ENCODE measurements at places on chromosomes 1 and 21.

DNA sequence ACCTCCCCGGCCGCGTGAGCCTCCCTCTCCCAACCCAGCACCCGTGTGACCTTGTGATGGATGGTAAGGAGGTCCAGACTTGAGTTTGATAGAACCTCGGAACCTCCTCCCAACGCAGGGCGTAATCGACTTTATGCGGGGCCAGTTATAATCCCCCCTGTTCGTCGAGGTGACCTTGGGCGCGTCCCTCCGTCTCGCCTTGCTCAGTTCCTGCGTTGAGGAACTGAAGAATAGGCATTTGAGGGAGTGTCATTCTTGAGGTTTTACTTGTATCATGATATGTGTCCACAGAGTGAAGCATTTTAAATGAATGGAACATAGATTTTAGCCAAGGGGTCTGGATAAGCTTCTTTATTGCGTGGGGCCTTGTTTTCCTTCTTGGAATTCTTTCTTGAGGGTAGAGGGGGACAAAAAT lies 433 bp downstream of the TIMM17A start:
- DNase-seq = no peak

- no peak for DNase-seq
These were observed 34.8 kb upstream of the TTC22 start for GRCh38 chr1:54835970-54836369.

DNA sequence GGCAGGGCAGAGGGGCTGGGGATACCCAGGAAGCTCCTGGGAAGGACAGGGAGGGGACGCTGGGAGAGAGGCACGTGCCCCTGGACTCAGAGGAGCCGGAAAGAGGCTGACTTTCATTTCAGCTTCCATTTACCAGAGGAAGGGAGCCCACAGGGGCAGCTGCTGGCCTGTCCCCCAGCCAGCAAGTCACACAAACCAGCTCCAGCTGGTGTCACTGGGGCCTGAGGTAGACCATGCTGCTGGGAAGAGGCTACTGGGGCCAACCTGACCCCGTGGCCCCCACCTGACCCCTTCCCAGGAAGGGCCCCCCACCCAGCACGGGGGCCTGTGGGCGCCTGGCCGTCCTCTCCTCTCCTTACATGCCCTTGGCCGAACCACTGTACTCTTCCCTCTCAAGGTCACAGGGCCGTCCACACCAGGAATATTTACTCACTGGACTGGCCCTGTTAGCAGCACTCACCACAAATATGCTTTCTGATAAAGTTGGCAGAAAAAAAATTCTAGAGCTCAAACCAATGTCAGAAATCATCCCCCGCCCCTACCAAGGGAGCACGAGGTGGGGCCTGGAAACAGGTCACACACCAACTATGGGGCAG lies 110.5 kb downstream of the CASZ1 start:
- no peak for DNase-seq

- DNase-seq = no peak
These were observed 23.7 kb downstream of the RNU5D-1 start for GRCh38 chr1:44707112-44707881.

DNA sequence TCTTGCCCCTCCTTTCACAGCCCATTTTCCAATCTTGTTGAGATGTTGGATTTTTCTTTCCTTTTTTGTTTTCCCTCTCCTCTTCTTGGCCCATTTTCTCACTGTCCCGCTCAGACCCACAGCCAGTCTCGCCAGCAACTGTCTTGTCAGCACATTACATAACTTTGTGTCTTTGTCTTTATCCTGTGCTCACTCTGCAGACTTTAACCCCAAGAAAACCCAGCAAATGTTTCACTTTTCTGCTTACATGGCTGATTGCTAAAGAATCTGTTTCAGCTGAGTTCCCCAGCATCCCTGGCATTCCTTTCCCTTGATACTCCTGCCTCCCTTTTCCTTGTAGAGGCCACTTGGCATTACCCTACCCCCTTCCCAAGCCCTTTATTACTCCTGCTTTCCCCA lies 74.6 kb downstream of the ZNF648 start:
- no peak for DNase-seq

GRCh38 chr1:107875689-107876088 lies 89.3 kb downstream of the VAV3 start:
- no peak for DNase-seq

- DNase-seq = no peak
These were observed 65.3 kb upstream of the MAN1A2 start for GRCh38 chr1:117301901-117302300.

DNA sequence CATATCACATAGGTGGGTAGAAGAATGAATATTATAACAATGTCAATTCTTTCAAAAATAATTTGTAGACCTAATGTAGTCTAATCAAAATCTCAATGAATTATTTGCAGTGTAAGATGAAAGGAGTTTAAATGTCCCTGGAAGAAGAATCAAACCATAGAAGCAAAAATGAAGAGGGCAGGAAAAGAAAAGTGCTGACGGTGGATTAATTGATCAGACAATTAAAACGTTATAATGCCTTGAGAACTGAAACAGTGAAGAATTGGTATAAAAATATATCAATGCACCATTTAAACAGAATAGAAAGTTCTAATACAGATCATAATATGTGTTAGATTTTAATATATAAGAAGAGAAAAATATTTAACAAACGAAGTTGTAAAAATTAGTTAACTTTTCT lies 109.8 kb downstream of the TYW3 start:
- no peak for DNase-seq

- DNase-seq = no peak
These were observed 21.9 kb upstream of the LAPTM5 start for GRCh38 chr1:30779294-30780071.

DNA sequence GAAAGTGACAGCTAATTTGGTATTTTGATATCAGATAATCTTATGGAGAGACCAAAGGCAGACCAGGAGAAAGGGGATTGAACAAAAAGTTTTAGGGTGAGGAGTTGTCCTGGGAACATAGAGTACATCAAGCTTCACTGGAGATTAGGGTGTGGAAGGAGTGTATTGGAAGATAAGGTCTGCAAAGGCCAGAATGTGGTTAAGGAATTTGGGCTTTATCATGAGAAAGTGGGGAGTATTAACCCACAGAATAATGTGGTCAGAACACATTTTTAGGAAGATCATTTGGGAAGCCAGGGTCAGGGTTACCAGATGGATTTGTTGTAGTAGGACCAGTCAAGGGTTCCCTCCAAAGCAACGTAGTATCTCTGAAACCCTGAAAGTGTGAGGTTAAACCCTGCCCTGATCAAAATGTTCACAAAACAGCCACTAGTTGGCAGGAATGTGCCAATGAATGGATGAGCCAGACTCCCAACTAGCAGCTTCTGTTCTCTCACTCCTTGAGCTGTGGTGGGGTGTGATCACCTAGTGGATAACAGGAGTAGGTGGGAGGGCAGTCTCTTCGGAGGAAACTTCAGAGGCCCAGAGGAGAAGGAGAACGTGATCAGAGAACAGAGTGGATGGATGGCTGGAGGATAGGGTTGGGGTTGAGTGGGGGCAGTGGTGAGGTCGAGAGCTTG lies 35.8 kb downstream of the SLC2A1 start:
- no peak for DNase-seq

DNA sequence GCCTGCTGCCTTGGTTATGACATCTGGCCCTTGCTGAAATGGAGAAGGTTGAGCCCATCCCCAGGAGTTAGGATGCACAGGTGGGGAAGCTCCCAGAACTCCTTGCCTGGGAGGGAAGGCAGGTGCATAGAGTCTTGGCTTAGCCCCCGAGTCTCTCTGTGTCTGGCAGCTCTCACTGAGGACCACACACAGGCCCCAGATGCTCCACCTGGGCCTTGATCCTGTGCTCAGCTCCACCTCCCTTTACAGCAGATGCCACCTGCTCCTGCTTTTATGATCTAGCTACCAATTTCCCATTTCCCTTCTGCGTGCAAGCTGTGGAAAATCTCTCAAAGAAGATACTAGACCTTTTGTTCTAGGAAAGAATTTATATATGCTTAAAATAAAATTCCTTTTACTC lies 28.8 kb upstream of the KCNJ6 start:
- DNase-seq = no peak

GRCh38 chr21:39961251-39961650 lies 94.0 kb downstream of the PCP4 start:
- DNase-seq = no peak

DNA sequence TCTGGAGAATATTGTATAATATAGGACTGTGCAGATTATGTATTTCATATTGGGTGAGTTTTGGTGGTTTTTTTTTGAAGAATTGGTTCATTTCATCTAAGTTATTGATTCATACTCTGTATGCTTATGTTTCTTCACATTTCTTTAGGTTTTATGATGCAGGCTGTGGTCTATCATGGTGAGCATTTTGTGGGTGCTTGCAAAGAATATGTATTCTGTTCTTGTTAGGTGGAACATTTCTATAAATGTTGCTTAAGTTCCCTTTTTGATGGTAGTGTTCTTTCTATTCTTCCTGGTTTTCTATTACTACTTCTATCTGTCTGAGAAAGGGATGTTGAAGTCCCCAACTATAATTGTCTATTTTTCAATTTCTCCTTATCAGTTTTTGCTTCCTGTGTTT lies 42.6 kb downstream of the PKN2 start:
- DNase-seq = no peak

DNA sequence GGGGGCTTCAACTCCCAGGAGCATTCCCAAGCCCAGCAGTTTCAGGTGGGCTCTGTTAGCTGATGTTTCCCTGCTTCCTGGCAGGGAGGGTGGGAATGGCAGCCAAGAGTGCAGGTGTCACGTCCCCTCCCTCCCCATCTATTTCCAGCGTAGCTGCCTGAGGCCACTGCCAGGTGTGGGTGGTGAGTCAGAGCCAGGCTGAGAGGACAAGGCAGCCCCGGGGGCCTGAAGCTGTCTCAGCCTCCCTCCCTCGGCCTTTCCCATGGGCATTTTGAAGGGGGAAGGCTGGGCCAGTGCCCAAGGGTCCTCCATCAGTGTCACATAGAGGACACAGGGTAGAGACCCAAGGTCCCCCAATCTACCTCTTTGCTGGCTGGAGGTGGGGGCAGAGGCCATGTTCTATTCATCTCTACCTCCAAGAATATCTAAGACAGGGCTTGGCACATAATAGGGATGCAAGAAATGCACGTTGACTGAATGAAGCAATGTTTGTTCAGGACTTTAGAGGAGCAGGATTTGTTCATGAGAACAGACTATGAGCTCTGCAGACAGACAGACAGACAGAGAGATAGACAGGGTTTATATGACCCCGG lies 34.4 kb upstream of the ID3 start:
- DNase-seq = no peak

DNA sequence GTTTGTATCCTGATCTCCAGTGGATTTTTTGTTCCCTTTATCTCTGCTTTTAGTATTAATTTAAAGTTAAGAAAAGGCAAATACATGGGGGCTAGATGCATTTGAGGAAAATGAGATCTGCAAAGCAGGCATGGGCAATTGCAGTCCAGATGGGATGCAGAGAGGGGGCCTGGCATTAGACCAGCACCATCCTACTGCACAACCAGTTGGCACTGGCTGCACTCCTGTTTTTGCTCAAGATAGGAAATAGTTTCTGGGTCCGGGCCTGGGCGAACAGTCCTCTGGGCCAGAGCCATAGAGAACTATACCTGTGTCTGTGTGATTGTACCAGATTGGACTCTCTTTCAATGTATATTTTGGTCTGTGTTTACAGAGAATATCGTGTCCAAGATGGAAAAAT lies 34.0 kb upstream of the LEPR start:
- no peak for DNase-seq

GRCh38 chr1:88982055-88982454 lies 10.4 kb downstream of the KYAT3 start:
- no peak for DNase-seq

- no peak for DNase-seq
These were observed 4.4 kb upstream of the KAZN start for GRCh38 chr1:14594045-14594444.

- DNase-seq = no peak
These were observed 4.1 kb upstream of the TRAF3IP3 start for GRCh38 chr1:209751627-209752231.

DNA sequence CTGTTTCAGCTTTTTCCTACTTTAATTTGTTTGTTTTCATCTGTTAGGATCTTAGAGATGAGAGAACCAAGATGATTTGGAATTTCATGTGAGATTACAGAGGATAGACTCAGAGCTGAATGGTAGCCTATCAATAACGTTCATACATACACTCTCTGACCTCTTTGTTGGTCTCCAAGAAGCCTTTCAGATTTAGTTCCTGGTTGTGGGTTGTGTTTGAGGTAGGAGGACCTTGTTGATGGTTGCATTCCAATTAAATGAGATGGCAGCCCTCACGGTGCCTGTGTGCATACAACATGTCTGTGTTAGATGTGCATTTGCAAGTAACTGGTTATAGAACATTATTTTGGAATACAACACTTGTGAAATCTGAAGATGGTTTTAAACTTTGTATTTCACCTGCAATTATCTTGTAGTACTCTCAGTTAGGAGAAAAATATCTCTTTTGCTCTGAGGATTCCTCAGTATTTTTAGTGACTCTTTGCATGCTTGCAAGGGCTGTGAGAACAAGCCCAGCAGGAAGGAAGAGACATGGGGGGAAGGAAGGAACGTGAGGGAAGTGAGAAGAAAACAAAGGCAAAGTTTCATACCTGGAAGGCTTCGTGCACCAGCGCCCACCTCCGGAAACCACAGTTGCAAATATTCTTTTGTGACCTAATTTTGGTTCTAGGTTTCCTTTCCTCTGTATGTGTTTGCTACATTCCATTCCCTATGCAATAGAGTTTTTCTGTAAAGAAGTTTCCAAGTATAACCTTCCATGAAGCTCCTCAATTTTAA lies 291.8 kb downstream of the DISC1 start:
- no peak for DNase-seq

DNA sequence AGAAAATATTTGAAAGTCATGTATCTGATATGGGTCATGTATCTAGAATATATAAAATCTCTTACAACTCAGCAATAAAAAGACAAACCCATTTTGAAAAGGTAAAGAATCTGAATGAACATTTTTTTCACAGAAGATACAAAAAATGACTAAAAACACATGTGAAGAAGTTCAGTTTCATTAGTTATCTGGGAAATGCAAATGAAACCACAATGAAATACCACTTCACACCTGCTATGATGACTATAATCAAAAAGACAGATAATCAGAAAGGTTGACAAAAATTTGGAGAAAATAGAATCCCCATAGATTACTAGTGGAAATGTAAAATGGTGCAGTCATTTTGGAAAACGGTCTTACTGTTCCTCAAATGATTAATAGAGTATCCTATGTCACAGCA lies 631.0 kb downstream of the MRPL39 start:
- no peak for DNase-seq

DNA sequence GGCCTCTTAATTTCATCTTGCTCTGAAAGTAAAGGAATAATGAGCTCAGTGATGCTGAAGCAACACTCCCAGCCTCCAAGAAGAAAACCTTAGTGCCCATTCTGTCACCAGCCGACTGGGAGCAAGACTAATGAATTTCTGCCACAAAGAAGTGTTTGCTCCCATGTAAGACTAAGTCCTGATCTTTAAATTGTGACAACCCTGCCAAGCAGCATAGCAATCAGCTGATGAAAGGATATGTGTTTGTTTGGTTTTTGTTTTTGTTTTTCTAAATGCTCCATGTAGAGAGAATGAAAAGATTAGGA lies 113.7 kb upstream of the PALMD start:
- no peak for DNase-seq

- DNase-seq = no peak
These were observed 5.0 kb downstream of the TMEM125 start for GRCh38 chr1:43274804-43275180.

- no peak for DNase-seq
These were observed 65.4 kb upstream of the LYST start for GRCh38 chr1:235932090-235932510.

Measured in caudate nucleus (tissue), 63 donors.